Left lung (tissue), 14 donors: ENCODE measurements at places on chromosomes 11 and 22.

GRCh38 chr22:35930933-35931332 lies 97.7 kb downstream of the RBFOX2 start:
- DNase-seq, result no peak

DNA sequence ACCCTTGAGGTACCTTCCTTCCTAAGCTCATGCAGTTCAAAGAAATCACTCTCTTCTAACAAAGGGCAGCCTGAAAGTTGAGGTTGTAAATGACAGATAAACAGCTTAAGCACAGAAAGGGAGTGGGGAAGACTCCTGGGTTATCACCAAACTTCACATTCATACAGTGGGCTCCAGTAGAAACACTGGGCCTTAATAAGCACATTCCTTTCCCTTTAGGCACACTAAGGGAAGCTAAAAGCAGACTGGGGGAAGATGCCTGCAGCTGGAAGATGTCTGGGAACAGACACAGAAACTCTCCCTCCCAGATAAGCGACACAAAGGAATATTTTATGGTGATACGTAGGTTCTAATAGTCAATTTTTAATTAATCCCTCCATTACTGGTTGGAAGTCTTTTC lies 350.3 kb upstream of the MPPED2 start:
- no peak for DNase-seq

- no peak for DNase-seq
Observed at GRCh38 chr11:69848201-69848600, 29.0 kb upstream of the FGF3 start.

DNA sequence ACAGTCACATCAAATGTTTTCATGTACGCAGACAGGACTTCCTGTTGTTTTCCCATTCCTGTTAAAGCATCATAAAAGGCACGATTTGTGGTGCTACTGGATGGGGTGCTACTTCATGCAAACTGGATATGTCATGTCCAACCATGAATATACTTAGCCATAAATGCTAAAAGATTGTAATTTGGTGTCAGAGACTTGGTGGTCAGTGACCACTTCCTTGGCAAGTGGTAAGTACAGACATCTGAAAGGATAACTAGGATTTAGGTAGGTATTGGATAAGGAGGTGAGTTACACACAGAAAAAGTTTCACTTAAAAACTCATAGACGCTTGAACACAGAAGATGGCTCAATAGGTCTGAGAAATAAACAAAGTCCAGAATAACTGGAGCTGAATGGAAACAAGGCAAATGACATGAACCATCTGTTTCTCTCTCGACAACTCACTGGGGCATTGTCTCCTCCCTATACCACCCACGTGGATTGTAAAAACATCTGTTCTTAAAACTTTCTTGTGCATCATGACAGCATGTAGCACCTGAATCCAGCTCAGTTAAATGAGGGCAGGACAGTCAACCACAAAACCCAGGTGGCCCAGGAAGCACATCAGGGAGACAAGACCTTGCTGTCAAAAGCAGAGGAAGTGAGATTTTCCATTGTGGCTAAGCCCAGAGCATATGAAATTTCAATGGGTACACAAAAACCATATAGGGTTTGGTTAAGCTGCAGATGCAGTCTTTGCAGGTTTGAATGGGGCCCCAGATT lies 22.1 kb upstream of the IGLL5 start:
- DNase-seq, result no peak

DNA sequence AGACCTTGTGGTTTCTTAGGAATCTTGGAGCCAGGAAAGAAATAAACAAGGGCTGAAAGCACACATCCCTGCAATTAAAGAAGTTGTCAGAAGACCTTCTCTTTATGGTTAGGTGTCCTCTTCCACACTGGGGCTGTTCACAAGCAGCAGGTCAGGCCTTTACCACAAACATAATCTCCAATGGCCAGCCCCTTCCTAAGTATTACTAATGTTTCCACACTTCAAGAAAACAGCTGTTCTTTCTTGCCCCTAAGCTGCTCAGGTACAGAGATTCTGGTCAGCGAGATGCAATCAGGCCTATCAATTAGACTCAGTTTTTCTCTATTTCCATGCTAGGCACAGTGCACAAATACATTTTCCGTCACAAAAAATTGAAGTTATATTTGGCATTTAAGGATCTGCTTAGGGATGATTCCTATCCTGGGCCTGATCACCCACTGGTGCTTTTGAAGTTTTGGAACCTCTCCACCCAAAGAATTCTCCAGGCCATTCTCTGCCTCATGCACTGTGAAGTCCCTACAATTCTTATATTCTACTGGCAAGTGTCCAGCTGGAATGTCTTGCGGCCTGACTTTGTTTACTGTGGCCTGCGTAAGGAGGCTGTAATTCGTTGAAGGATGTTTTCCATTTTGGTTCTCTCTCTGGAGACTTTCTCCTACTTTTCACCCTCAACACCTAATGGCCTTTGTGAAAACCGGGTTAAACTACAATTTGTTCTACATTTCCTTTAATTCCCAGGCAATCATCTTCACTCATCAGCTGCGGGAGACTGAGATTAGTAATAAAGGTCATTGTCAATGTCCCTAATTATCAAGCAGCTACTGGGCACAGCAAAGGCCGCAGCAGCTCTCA lies 5.1 kb downstream of the PRAME start:
- peak; percentile 3 for DNase-seq

- no peak for DNase-seq
Observed at GRCh38 chr22:25357132-25357455, 137.7 kb downstream of the CRYBB2 start.

DNA sequence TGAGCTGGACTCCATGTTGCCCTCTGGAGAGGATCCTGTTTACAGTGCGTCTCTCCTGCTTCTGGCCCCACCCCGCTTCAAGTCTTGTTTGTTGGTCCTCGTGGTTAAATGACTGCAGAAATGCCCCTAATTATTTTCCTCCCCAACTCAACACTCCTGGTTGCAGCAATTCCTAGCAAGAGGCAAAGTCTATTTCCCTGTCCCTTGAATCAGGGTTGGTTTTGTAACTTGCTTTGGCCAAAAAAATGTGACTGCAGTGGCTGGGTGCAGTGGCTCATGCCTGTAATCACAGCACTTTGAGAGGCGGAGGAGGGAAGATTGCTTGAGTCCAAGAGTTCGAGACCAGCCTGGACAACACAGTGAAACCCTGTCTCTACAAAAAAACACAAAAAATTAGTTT lies 41.0 kb upstream of the FGF3 start:
- no peak for DNase-seq

DNA sequence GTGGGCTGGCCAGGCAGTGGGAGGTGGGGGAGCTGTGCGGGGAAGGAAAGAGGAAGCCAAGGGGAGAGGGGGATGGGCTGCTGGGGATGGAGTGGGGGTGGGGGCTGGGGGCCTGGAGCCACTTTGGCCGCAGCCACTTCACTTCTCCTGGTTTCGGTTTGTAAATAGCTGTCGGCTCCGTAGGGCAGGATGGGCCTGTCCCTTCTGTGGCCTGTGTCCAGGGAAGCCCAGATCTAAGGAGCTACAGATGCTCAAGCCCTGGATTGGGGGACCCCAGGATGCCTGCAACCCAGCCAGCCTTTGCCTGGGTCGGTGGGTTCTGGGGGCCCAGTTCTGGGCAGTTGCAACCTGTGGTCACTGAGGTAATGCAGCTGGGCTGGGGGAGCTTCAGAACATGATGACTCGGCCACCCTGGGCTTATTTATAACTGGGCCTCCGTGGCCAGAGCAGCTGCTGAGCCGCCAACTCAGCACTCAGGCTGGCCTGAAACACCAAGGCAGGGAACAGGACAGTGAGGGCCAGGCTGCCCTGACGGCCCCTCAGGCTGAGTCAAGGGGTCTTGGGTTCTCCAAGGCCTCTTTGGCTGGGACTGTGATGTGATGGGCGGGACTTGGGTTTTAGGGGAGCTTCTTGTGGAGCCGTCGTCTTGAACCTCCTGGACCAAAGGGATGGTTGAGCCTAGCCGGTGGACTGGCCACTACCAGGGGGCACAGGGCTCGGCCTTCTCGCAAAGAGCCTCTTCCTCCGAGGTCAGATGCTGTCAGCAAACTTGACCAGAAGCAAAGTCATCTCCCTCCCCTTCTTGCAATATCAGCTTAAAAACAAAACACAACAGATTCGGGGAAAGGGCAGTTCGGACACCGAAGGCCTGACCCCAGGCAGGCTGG lies 15.0 kb upstream of the SLC39A13 start:
- DNase-seq, result no peak

DNA sequence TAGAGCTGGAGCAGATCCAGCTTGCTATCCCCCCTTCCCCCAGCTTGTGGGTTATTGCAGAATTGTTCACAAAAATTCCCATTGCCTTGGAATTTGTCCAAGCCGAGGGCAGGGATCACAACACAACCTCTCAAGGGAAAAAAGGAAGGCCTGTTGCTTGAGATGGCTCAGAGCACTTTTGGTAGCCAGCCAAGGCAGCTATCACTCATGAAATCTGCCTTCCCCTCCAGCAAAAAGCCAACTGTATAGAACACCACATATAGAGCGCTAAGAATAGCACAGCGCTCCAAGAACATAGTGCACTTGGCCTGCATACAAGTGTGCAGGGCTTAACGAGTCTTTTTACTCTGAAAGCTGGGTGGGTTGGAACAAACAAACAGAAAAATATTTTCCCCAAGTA lies 46.2 kb downstream of the FAM83F start:
- peak; percentile 92 for DNase-seq
